ENCODE measurements at places on chromosomes 2 and 18.
A peak's percentile ranks its signal among the peaks of the same experiment; 100 is the strongest.

GRCh38 chr2:182741620-182742019 lies 25.6 kb downstream of the DNAJC10 start:
- no peak for DNase-seq

DNA sequence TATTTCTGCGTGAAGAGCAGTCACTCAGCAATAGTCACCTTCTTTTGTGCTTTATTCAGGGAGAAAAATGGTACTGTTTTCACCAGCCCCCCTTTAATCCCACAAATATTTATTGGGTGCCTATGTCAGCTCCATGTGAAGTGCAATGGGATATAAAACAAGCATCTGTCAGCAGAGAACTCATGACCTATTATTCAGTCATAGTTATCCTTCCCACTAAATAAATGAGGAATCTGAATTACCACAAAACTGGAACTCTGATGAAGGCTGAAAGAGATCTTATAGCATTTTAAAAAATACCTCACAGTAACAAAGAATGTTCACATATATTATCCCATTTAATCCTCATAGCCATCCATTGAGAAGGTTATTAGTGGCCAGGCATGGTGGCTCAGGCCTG lies 45.8 kb downstream of the DHX57 start:
- no peak for DNase-seq

- DNase-seq, result no peak
Measured at GRCh38 chr18:10798727-10799550, 273.1 kb downstream of the NAPG start.

DNA sequence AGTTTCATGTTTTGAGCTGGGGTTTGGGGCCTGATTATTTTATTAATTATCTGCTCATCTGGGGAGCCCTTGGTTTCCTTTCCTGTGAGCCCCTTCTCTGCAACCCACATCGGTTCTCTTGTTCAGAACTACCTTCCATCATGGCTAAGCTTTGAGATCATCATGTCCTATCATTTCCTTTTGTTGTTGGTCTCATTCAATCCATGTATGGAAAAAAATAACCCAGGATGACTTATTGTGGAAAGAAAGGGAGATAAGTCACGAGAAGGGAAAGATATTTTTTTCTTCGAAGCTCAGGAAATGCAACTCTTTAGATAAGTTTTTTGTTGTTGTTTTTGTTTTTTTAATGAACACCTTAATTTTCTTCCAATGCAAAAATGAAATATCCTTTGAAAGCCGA lies 43.7 kb downstream of the EHD3 start:
- DNase-seq, result no peak

DNA sequence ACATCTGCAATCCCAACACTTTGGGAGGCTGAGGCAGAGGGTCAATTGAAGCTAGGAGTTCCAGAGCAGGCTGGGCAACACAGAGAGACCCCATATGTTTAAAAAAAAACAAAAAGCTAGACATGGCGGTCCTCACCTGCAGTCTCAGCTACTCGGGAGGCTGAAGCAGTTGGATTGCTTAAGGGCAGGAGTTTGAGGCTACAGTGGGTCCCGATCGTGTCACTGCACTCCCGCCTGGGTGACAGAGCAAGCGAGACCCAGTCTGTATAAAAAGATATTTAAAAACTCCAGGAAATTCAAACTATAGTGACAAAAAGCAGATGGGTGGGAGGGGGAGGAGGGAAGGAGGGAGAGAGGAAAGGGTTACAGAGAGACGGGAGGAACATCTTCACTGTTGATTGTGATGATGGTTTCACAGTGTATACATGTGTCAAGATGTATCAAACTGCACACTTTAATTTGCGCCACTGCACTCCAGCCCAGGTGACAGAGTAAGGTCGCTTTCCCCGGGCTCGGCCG lies 942 bp upstream of the ZNF236 start:
- no peak for DNase-seq

DNA sequence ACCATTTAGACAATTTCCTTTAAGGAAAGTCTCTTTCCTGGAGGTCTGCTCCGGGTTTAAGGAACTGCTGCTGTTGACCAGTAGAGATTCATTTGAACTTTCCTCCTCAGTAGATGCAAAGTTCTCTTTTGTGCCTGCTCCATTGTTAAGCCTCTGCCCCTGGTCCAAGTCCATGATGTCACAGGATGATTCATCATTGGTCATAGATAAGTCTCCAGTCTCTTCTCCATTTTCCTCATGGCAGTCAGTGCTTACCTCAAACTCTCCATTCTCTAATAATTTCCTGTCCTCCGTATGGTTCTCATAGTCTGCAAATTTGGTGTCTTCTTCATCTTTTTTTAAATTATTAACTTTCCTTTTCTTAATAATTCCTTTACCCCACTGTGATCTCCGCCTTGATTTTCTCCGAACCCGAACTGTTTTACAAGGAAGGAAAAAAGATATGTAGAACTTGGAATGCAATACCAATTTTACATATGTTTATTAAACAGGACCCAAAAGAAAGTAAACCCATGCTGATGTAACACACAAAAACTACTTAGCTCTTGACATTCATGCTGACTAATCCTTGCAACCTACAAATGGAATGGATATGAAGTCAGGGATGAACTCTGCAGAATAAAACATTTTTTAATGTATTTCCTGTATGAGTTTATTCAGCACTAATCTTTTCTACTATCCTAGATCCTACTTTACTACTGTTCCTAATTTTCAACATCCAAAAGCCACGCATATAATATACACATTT lies 169.1 kb downstream of the ATAD2B start:
- no peak for DNase-seq

DNA sequence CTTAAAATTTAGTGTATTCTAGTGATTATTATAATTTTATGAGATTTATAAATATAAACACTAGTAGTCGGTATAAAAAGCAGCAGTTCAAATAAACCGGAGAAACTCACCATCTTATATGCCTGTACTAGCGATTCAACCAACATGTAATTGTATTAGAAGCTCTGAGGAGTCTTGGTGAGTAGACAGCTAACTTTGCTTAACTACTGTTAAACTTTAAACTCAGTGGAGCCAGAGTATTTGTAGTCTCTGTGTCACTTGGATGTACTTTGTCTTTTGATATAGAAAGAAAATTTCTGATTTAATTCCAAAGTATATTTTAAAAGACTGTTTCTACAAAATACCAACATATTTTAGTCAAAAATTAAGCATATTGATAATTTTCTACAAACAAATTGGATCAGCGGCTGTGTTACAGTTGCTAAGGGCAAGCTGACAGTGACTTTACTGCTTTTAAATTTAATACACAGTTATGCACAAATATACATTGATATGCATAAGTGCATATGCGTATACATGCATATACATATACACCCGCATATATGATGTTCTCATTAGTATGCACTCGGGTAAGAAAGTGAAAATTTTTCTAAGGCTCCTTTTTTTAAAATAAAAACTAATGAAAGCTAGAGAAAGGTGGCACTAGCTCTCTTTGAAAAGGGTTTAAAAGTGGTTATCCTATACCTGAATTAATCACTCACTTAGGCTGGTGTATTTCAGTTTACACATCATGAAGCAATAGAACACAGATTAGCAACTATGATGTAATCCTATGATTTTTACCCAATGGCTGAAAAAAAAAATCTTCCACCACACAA lies 374.5 kb downstream of the NCKAP5 start:
- no peak for DNase-seq

DNA sequence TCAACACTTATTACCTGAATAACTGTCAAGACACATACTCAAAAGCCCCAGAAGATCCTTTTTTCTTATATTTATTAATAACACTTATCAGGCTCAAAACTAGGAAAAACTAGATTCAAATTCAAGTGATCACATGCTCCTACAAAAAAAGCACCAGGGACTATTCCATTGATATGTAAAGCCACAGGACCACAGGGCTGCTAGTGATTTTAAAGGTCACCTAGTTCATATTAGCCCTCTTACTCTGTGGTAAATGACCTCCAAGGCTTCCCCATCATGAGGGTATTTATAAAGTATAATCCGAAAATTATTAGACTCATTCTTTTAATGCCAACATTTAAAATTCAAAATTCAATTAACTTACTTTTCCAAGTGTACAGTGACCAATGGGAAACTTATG lies 52.5 kb downstream of the LRPPRC start:
- no peak for DNase-seq

DNA sequence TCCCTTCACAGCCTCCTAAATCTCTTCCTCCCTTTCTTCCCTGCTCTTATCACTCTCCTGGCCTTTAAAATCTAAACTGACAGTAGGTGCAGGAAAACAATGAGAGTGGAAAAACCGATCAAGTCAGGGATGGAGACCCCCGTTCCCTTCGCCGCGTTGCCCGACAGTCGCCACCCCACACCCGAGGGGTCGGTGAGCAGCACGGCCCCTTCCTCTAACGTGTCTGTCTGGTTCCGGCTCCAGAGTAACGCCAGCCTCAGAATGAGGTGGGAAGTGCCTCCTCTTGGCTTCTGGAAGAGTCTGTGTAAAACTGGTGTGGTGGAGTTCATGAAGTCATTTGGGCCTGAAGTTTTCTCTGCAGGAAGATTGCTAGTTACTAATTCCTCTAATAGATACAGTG lies 138.6 kb downstream of the NFATC1 start:
- no peak for DNase-seq

- no peak for DNase-seq
Measured at GRCh38 chr2:133660510-133660909, 92.2 kb upstream of the NCKAP5 start.

DNA sequence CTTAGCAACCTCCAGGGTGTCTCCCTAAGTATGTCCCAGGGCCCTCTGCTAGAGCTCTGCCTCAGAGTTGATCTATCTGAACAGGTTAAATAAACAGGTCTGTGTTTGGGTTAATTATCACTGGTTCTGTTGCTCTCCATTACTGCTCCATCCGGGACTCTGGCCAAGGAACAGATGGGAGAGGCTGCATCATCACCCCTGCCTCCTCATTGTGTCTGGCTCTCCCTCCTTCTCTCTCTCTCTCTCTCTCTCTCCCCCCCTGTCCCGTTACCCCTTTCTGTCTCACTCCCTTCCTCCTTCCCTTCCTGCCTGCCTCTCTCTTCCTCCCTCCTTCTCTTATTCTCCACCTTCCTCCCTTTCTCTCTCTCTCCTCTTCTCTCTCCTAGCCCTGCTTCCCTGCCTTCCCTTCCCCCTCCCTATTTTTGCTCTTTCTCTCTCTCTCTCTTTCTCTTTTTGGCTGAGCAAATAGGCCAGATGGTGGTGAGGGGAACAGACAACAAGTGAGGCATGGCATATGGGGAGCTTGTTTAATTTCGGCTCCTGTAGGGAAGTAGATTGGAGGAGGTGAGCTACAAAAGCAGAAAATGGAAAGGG lies 62.1 kb downstream of the SETBP1 start:
- DNase-seq, result no peak

DNA sequence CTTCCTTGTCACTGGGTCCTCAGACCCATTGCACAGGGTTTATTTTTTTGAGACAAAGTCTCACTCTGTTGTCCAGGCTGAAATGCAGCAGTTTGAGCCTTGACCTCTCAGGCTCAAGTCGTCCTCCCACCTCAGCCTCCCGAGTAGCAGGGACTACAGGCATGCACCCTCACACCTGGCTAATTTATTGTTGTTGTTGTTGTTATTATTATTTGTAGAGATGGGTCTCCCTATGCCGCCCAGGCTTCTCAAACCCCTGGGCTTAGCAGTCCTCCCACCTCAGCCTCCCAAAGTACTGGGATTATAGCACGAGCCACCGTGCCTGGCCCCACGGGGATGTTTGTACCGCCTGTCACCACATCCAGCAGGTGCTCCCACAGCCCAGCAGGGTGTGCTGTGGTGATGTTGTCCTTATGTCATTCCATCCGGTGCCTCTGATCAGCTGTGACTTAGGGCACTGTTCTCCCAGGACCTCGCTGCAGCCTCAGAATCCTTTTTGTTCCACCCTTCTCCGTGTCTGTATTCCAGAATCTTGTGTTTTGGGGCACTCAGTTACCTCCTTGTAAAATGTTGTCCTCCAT lies 182.3 kb downstream of the INO80D start:
- peak; percentile 68 for DNase-seq

DNA sequence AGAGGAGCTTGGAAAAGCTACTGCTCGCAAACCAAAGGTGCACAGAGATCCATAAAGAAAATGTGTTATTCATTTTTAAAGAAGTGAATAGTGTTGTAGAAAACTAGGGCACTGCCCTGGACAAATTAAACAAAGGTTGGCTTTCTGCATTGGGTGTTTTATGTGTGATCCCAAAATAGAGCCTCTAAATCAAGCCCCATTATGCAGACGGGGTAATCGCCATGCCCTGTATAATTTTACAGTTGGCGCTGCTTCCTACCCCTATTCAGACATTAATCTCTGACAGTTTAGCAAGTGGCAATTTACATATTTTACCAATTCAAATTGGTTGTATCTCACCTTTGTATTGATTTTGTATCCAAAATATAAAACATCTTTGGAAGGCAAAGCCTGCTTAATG lies 109.1 kb downstream of the PID1 start:
- no peak for DNase-seq

- no peak for DNase-seq
Measured at GRCh38 chr2:69118609-69119008, 105.6 kb downstream of the ANTXR1 start.

DNA sequence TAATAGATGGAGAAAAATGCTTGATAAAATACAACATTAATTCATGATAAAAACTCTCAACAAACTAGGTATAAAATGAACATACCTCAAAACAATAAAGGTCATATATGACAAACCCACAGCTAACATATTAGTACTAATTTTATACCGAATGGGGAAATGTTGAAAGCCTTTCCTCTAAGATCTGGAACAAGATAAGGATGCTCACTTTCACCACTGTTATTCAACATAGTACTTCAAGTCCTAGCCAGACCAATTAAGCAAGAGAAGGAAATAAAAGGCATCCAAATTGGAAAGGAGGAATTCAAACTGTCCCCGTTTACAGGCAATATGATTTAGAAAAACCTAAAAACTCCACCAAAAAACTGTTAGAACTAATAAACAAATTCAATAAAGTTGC lies 61.5 kb upstream of the CTIF start:
- DNase-seq, result no peak

DNA sequence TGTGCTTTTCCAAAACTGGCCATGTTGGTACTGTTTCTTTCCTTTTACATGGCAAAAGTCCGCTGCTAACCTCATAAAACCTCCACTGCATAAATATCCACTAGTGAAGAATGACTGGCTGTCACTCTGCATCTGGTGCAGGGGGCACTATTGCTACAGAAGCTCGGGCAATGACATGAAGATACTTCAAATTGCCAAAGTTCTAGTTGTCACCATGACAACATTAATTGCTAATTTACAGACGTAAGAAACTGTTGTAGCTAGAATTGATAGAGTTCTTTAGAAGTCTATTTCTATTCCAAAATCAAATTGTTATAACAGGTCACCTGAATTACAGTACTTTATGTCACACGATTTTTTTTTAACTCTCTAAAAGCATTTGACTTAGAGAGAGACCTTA lies 845 bp downstream of the CFAP210 start:
- no peak for DNase-seq

DNA sequence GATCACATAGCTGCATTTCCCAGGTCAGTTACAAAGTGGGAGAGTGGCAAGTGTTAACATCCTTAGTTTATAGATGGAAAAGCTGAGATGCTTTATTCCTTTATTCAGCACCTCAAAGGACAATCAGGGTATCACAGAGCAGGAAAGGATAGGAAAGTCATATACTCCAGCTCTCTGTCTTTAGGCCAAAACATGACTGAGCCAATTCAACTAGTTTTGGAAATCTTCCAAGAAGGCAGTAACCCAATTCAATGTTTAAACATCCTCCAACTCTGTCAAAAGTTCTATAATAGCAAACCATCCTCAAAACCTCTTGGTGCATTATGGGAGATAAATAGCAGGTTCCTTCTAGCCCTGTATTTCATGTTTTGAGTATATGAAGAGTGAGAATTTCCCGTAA lies 25.2 kb downstream of the CASP8 start:
- no peak for DNase-seq

- DNase-seq, result no peak
Measured at GRCh38 chr18:77136076-77136718, 3.6 kb upstream of the MBP start.

GRCh38 chr2:32960647-32961403 lies 14.1 kb downstream of the LTBP1 start:
- no peak for DNase-seq
